ENCODE measurements at places on chromosomes 2 and 18.
A peak's percentile ranks its signal among the peaks of the same experiment; 100 is the strongest.

DNA sequence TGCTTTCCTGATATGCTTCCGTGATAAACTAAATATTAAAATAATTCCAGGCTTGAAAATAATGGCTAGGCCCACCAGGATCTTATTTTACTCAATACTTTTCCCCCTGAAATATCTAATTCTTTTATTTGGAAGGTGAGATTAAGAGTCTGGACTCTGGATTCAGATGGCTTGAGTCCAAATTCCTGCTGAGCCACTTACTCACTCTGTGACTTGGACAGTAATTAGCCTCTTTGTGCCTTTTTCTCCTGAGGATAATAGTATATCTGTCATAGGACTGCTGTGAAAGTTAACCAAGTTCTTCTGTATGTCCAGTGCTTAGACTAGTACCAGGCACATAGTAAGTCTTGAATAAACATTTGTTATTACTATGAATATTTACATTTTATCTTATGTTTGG, 127.3 kb upstream of the ERBB4 start:
- DNase-seq: no peak

GRCh38 chr2:30267161-30267975, 36.0 kb downstream of the LBH start:
- no peak for DNase-seq

GRCh38 chr2:71792926-71793761, 339.8 kb downstream of the DYSF start:
- DNase-seq: no peak

- peak; percentile 21 for DNase-seq
Measured at GRCh38 chr2:19474128-19474527, 115.7 kb upstream of the OSR1 start.

GRCh38 chr2:35125278-35125677, 1230.3 kb upstream of the CRIM1 start:
- DNase-seq: no peak

DNA sequence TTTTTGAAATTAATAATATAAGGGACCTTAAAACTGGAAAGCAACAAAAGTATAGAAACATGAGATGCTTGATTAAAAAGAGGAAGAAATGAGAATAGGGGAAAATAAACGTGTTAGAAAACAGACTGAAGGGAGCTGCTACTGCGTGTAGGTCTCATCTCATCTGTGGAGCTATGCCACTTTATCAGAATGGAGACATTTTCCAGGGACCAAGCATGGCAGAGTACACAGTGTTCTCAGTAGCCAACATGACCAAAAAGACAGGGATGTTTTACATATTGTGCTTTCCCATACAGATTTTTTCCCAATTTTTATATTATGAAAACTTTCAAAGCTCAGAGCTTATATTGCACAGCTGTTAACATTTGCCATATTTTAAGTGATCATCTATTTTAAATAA, 23.1 kb downstream of the CEP192 start:
- DNase-seq: no peak
